ENCODE measurements at places on chromosomes 2 and 18.

DNA sequence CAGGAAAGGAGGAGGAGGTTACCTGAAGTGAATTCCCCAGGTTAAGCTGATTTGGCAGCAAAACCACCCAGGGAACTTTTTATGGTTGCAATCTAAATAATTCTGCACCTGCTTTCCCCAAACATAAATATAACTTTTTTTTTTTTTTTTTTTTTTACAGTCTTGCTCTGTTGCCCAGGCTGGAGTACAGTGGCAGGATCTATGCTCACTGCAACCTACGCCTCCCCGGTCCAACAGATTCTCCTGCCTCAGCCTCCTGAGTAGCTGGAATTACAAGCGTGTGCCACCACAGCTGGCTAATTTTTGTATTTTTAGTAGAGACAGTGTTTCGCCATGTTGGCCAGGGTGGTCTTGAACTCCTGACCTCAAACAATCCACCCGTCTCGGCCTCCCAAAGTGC lies 16.1 kb upstream of the PPP1CB start:
- DNase-seq, result no peak

DNA sequence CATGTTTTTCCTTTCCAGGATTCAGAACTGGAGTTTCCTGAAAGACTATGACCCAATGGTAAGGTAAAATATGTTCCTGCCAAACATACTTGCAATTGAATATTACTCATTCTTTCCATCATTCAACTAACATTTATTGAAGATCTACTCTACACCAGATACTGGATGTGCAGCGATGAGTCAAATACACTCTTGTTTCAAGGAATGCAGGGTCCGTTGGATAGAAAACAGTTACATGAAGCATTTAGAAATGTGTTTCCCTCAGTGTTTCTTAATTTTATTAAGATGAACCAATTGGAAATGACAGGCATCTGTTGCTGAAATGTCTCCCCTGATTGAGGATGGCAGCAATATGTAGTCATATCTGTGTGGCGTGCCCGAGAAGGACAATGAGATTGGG lies 14.8 kb upstream of the SLC66A3 start:
- DNase-seq, result no peak

DNA sequence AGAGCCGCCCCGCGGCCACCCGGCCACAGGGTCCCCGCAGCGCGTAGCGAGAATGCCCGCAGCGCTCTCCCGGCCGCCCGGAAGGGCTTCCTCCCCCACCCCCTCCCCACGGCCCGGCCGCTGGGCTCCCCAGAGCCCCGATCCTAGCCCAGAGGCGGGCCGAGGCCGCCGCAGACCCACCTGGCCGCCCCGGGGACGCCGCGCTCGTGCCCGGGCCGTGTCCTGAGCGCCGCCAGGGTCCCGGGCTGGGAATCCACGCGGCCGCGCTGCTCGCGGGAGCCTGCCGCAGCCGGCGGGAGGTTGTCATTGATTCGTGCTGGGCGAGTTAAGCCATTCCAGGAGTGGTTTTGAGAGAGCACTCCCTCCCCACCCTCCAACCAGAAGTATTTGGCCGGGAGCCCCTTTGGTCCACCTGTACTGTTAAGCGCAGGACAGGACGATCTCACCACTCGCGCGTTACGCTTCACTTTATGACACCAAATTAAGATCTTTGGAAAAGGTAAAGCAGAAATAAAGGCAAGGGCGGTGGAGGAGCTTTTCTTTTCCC lies 206.4 kb upstream of the SMAD2 start:
- no peak for DNase-seq

GRCh38 chr2:78029392-78029995 lies 507.3 kb upstream of the LRRTM4 start:
- no peak for DNase-seq

DNA sequence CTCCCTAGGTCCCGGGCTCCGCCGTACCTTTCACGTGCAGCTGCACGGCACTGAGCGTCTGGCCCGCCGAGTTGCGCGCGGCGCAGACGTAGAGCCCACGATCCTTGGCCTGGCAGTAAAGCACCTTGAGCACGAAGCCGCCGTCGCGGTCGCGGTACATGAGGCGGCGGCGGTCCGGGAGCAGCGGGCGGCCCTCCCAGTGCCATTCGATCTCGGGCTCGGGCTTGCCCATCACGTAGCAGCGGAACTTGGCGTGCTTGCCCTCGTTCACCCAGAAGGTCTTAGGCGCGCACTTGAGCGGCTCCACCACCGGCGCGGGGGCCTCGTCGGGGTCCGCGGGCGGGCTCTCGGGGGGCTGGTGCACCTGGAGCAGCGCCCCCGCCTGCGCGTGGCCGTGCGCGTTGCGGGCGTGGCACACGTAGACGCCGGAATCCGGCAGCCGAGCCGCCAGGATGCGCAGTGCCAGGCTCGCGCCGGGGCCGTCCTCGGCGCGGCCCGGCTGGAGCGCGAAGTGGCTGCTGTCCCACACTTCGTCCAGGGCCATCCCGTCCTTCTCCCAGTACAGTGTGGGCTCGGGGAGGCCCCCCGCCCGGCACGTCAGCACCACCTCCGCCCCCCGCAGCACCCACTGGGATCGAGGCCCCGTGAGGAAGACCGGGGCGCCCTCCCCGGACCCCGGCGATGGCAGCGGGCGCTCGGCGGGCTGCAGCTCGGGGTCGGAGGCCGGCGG lies 980 bp downstream of the OBSL1 start:
- DNase-seq, result no peak

DNA sequence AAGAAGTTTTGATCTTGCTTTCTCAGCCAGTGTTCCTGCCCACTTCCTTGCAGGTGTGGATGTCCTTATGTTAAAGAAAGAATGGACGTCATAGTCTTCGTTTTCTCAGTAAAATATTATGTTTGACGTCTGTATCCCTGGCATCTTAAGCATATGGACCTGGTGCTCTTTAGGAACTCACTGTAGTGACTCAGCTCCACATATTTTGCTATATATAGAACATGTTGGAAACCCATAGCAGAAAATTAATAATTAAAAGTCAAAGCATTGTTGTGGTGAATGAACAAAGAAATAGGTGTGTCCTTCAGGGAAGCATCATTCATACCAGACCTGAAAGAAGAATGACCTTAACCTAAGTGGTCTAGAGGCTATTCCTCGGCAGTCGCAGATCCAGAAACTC lies 196.1 kb downstream of the MCFD2 start:
- no peak for DNase-seq

DNA sequence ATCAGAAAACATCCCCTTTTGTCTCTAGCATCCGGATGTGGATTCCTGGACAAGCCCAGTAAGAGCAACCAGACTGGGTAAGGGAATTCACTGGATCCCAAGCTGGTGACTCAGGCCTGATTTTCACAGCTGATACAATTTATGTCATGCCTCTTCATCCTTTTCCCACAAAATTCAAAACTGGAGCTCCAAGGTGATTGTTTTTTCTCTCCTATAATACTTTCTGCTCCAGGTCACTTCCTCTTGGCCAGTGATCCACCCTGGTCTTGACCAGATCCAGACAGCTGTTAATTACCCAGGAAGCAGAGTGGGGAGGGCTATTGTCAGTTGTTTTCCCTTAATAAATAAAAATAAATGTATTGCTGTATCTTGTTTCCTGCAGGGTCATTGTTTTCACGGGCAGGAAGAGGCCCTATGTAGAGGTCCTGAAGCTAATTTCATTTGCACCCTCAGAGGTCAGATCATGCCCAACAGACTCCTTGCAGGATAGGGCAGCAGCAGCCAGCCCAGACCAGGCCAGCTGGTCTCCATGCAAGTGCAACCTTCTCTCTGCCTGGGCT lies 57.6 kb downstream of the EVA1A start:
- DNase-seq, result no peak

DNA sequence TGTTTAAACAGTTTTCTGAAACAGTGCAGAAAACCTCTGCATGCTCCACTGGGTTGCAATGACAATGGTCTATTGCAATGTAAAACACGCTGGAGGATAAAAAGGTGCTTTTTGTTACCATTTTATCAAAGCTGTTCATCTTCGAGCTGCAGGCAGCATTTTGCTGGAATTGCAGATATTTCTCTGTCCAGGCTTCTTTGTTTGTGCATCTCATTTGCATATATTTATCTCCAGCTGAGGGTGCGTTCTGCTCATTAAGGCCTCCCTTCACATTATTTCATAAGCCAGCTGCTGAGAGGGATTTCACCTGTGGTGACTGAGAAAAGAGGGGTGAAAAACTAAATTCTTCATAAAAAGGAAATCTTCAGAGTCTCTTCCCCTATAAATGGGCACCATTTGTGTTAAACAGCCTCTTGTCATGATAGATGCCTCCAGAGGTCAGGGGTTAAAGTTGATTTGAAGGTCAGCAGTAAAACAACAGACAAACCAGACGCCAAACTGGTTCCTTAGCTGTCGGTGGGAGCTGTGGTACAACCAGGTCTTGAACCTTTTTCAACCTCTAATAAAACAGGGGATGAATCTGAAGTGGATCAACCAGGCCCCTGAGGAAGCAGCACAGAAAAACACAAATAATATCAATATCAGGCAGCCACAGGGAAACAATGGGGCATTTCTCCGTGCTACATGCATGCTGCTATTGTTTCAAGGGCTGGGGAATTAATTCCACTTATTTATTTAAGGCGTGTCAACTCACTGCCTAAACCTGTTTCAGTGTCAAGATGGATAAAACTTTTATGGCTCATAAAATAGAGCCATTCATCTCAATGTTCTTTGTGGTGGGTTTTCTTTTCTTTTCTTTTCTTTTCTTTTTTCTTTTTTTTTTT lies 265.1 kb downstream of the MEIS1 start:
- no peak for DNase-seq

DNA sequence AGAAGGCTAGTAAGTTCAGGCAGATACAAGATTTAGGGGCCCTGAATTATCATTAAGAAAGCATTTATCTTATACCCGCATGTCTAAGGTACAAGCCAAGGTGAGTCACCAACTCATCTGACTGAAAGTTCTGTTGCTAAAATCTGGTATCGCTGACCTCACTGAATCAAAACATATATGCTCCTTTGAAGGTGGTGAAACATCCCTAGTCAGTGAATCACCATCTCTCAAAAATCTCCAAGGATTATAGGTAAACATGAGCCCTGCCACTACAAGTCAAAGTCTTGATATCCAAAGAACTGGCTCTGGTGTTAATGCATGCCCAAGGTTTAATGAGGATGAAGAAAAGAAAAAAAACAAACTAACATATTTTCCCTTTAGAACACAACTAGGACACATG lies 43.5 kb downstream of the IRS1 start:
- DNase-seq, result no peak

DNA sequence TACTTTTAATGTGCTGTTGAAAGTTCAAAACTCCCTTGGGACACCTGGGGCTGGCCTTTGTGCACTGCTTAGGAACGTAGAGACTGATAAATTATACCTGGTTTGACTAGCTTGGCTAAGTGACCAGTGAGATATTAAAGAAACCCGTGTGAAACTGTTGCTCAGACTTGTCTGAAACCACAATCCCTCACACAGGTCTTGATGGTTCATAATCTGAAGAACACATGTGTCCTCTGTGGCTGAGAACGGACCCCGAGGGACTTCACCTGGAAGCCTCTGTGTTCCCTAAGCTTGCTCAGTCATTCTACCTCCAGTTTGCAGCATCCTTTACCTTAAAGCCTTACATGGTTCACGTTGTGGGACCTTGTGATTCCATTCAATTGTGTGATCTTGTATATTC lies 218.8 kb downstream of the CBLN2 start:
- DNase-seq, result no peak

GRCh38 chr2:16263241-16263890 lies 323.0 kb downstream of the MYCN start:
- no peak for DNase-seq

DNA sequence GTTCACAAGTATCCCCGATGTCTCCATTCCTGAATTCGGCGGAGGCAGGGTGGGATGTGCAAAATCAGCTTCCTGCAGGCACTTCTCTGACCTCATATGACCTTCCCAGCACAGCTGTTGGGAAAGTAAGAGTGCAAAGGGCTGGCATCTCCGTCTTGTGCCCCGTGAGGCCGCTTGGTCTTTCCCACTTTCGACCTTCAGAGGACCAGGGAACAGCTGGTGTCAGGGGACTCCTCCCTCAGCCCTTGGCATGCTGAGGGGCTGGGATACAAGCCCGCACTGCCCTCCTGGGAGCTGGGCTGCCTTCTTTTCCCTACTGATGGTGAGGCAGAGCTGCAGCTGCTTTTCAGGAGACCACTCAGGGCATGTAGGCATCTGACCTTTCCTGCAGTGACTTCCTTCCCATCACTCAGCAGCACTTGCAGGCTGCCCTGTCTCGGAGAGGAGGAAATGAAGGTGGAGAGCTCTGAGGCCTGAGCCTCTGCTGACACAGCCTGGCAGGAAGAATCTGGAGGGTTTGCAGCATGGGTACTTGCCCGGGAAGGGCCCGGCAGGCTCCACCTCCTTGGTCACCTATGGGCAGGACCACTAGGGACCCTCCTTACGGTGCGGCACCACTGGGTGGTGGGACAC lies 277.2 kb upstream of the HS6ST1 start:
- no peak for DNase-seq

DNA sequence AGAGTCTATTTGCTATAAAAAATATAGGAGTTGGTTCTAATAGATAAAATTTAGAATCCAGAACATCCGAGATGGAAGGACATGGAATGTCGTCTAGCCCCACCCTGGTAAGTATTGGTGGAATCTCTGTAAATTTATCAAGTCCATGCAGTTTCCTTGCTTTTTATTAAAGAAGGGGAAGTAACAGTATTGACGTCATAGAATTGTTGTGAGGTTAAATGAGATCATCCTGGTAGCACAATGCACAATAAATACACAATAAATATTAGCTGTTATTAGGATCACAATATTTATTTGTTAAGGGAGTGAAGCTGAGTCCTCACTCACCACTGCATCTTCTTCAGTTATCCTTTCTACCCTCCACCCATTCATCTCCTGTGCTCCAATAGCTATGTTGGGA lies 16.7 kb upstream of the TMEM177 start:
- DNase-seq, result no peak

GRCh38 chr2:84708442-84708841 lies 172.4 kb downstream of the TRABD2A start:
- DNase-seq, result no peak

GRCh38 chr2:221943076-221943810 lies 355.6 kb downstream of the PAX3 start:
- no peak for DNase-seq

GRCh38 chr2:54084600-54084999 lies 30.8 kb upstream of the ACYP2 start:
- DNase-seq, result no peak

DNA sequence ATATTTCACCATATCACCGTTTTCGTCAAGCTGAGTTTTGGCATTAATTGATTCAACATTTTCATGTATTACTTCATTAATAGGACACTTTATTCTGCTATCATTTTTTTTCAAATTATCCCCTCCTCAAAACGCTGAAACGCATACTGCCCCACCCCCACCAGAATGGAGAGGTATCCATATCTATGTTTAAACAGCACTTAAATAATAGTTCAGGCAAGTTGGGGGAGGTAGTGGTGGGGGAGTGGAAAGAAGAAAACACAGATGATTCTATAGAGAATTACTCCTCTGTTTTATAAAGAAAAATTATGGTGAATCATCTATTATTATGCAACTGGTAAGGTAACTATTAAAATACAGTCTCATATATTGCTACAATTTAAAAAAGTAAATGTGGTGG lies 314.4 kb upstream of the ZEB2 start:
- DNase-seq, result no peak

- DNase-seq, result no peak
Observed at GRCh38 chr2:3184167-3184566, 193.5 kb downstream of the EIPR1 start.

Measured in effector memory CD4-positive, alpha-beta T cell (primary cell).